ENCODE measurements at places on chromosomes 3 and 15.

DNA sequence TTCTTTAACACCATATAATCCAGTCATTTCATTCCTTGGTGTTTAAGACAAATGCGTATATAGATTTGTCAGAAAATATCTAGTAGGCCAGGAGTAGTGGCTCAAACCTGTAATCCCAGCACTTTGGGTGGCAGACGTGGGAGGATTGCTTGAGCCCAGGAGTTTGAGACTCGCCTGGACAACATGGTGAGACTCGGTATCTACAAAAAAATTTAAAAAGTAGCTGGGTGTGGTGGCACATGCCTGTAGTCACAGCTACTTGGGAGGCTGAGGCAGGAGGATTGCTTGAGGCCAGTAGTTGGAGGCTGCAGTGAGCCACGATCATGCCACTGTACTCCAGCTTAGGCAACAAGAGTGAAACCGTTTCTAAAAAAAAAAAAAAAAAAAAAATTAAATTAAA is 1.9 kb upstream of the MTMR14 start:
- DNase-seq: no peak

GRCh38 chr15:97425596-97425995 is 534.9 kb upstream of the ARRDC4 start:
- no peak for DNase-seq

- no peak for DNase-seq
These were observed 769.1 kb downstream of the NTRK3 start for GRCh38 chr15:87487484-87487883.

- DNase-seq: peak; percentile 77
These were observed 35.8 kb downstream of the TKT start for GRCh38 chr3:53219895-53220483.

DNA sequence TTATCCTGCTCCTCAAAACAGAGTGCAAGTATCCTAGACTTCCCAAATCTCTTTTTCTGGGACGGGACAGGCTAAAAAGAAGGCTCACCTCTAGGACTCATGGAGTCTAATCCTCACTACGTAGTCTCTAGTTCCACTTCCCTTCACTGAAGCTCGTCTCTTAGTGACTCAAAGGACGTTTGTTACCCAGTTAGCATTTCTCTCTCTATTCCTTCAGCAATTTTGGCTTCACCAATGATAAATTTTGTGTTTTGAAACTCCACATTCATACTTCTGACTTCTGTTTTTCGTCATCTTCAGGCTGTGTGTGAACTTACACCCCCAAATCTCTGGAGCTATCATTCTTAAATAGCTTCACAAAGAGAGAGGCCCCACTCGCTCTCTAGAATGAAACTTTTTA is 627.1 kb downstream of the NAALADL2 start:
- DNase-seq: no peak
